ENCODE measurements at places on chromosomes 11 and 22.

- DNase-seq: no peak
Observed at GRCh38 chr11:62433141-62433903, 14.5 kb downstream of the SCGB1A1 start.

GRCh38 chr11:108965306-108966001, 300.6 kb downstream of the DDX10 start:
- no peak for DNase-seq

DNA sequence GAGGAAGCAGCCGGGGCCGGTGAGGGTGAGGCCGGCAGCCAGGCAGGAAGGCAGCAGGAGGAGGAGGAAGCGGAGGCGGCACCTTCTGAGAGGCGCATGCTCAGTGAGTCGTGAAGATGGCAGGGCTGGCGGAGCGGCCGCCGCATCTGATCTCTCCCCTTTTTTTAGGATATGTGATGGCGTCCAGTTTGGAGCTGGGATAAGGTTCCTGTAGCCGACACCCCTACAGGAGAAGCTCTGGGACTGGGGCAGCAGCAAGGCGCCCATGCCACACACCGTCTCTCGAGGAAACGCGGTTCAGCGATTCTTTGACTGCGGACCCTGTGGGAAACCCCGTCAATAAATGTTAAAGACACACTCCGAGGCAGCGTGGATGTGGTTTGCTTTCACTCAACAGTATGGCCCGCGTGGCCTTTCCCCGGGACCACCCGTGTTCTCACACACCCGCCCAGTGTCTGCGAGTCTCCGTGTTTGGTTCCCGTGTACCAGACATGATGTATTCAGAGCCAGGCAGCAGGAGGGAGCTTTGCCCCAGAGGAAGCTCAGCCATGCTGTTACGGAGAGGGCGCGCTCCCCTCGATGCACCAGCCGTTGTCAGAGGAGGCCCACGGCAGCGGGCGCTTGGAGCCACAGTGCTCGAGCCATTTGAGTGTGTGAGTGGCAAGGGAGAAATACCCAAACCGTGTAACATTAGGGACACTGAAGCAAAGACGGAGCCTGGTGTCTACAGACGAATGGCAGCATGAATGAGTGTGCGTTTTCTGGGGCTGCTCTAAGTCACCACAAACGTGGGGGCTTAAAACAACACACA, 27.7 kb upstream of the PARVB start:
- peak; percentile 43 for DNase-seq

DNA sequence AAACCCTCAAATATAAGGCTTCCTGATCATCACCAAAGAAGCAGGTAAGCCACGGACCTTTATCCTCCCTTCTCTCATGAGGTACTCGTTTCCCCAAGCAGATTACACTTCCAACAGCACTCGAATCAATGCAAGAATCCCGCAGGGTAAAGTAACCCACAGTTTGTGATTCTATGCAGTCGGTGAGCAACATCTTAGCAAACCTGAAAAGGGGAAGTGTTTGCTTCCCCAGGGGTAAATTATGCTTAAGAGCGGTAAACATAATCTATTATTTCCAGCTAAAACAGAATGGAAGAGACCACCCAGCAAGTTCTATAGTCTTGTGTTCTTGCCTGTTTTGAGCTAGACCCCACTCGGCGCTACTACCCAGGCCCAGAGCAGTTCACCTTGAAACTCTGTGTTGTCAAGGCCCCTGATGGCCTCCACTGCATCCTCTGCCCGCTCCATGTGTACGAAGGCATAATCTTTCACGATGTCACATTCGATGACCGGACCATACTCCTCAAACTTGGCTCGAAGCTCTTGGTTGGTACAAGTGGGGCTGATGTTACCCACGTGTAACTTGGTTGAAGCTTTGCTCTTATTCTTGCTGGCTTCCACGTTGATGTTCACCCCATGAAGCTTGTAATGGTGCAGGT, 1.3 kb downstream of the RBM4B start:
- DNase-seq: no peak

GRCh38 chr11:112613051-112613972, 347.9 kb upstream of the NCAM1 start:
- no peak for DNase-seq

DNA sequence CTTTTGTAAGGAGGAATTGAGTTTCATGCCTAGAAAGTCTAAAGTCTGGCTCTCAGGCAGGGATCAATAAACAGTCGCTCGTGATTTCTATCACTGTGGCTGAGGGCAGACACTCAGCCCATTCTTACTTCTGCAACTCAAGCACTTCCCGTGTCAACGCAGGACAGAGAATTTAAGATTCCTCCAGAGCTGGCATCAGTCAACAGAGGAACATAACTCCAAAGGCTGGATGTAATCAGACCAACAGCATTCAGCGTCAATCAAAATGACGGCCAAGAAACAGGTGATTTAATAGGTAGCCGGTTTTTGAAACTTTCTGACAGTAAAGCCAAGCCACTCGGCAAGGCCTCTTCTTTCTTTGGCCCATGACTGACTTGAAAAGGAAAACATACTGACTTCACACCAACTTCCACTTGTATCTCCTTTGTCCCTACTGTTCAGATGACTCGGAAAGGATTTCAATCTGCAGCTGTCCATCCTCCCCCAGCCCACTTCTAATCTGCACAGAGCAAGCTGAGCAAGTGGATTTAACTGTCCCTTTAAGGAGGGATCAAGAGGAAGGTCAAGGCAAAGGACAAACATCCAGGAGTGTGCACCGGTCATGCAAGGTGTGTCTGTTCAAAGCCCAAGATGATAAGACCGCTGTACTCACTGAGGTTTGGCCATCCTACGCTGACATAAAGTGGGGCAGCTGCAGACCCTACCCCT, 9.5 kb downstream of the VPS37C start:
- DNase-seq: no peak

- DNase-seq: no peak
Observed at GRCh38 chr11:43686207-43686606, 5.7 kb downstream of the HSD17B12 start.

GRCh38 chr11:54558407-54558806, 45.4 kb downstream of the OR4C46 start:
- DNase-seq: no peak

DNA sequence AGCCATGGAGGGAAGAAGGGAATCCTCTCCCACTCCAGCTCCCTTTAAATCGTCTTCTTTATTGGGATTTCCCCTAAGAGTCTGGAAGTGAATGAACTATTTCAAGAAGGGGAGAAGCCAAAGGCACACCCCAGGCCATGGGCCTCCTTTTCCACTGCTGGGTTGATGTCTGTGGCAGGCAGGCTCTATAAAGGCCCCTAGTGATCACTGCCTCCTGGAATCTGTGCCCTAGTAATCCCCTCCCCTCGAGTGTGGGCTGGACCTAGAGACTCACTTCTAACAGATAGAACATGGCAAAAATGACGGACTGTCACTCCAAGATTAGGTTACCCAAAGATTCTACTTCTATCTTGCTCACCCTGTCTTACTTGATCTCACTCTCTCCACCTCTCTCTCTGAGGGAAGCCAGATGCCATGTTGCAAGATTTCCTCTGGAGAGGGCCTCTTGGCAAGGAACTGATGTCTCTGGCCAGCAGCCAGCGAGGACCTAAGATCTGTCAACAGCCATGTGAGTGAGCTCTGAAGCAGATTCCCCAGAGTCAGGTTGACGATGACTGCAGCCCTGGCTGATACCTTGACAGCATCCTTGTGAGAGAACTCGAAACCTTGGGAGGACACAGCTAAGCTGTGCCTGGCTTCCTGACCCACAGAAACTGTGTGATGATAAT, 444.8 kb downstream of the SOX6 start:
- no peak for DNase-seq

DNA sequence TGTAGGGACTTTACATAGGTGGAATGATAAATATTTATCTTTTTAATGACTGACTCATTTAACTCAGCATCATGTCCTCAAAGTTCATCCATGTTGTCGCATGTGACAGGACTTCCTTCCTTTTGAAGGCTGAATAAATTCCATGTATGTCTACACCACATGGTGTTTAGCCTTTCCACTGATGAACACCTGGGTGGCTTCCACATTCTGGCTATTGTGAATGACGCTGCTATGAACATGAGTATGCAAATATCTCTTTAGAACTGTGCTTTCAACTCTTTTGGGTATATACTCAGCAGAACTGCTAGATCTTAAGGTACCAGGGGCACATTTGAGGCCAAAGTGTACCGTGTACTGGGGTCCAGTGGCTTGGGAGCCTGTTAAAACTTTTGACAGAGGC, 24.1 kb downstream of the LARGE1 start:
- DNase-seq: no peak

DNA sequence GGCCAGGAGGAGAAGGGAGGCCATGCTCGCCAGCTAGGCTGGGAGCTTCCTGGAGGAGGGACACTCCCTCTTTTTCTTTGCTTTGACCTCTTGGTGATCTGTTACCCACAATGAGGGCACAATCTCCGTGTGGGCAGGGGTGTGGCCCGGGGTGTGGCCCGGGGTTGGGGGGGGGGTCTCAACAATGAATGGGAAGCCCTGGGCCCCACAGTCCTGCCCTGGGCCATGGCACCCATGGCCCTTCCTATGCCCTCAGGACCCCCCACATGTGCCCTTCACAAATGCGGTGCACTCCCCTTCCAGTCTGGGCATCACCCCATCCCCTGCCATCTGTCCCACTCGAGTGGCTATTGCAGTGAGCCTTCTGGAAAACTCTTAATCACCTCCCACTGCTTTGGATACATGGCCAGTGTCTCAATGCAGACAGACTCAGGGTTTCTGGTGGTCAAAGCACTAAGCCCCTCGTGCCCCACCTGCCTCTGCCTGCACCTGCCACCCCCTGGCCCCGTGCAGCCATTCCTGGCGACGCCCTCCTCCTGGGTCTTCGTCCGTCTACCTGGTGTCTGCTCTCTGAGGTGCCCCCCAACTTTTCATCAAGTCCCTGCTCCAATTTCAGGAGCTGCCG, 611.3 kb downstream of the TBC1D22A start:
- DNase-seq: no peak

DNA sequence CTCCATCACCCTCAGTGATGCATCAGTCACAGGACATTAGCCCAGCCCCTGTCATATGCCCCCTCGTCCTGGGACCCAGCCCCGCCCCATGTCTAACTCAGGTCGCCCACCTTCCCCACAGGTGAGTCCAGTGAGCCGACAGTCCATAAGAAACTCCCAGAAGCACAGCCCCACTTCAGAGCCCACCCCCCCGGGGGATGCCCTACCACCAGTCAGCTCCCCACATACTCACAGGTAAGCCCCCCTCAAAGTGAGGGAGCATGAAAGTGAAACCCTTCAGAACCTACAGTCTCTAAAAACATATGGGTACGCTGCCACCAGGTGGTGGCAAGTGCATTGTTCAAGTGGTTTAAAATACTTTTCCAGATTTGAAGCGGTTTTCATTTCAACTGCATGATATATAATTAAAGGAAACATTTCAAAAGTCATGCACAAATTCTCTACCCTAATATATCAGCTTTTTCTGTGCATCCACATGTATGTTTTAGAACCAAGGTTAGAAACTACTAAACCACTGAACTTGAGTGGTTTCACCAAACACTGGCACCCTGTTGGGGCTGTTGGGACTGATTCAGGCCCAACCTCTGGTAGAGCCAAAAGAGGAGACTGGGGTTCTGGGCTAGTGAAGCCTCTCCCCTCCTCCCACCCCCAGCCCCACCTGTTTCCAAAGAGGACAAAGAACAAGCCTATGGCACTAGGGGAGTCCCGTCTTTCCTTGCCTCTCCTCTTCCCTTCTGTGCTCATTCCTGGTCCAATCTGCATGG, 17.3 kb downstream of the EPS8L2 start:
- no peak for DNase-seq

GRCh38 chr11:95088946-95089619, 563 bp upstream of the ENDOD1 start:
- DNase-seq: peak; percentile 11

GRCh38 chr11:94557992-94558391, 9.2 kb upstream of the PIWIL4 start:
- no peak for DNase-seq

DNA sequence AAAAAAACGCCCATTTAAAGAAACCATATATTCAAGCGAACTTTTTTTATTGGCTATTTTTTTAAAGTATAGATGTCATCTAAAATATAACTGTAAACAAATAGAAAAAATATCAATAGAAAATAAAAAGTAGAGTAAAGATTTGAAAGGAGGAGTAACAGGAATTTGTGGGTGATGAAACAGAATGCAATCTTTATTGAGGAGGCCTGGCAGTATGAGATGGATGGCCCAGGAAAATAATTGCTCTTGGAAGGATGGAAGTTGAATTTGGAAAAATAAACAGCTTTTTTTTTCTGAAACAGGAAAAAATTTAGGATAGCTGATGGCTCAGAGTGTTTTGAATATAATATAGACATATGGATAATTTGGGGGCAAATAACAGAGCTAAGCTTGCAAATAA, 219.0 kb downstream of the CASP12 start:
- DNase-seq: no peak

- no peak for DNase-seq
Observed at GRCh38 chr11:122178795-122179194, 62.8 kb upstream of the BLID start.

Measured in central memory CD8-positive, alpha-beta T cell (primary cell).